ENCODE measurements at places on chromosomes 5 and 9.

DNA sequence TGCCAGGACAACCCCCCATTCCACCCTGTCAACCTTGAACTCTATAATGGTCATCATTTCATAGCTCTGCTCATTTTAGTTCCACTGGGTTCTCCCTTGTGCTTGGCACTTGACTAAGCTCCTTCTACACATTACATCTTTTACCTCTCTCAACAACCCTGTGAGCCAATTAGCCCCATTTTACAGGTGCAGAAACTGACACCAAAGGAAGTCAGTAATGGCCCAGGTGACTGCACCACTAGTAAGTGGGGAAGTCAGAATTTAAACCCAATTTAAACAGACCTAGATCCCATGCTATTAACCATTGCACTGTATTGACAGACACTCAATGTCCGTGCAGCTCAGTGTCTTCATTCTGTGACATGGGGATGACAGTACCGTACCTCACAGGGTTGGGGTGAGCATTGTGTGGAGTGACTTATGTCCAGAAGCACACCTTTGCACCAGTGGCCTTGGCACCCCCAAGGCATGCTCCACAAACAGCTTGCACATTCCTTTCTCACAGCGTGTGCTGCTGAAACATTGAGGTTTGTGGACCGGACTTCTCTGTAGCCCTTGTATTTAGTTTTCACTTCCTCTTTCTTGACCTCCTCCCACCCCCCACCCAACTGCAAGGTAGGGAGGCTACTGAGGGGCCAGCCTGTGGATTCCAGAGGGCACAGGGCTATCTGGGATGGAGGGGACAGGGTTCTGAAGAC, 23.1 kb downstream of the IRF1 start:
- DNase-seq, result peak; percentile 20

DNA sequence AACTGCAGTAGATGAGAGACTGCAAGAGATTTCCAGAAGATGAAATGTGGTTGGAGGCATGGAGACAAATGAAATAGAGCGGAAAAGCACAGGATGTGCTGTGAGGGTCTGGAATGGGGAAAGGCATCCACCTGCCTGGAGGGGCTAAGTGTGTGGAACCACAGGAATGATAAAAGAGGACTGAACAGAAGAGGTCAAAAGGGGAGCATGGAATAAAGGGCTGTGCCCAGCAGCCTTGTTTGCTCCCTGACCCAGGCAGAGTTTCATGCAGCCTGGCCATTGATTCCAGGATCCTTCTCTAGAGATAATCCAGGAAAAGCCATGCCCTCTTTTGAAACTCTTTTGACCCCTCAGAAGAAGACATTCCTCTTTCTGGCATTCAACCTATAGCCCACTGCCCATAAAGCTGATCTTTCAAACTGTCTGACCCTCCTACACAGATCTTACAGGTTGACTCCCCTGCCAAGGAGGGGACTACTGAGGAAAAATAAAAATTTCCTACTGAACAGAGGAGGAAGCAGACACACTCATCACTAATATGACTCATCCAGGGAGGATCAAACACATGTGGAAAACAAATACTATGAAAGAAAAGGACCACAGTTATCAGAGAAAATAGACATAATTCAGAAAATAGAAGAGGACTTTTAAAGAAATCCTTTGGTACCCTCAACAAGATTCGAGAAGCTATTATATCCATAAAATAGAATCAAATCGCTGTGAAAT, 273.5 kb upstream of the PCSK5 start:
- no peak for DNase-seq

DNA sequence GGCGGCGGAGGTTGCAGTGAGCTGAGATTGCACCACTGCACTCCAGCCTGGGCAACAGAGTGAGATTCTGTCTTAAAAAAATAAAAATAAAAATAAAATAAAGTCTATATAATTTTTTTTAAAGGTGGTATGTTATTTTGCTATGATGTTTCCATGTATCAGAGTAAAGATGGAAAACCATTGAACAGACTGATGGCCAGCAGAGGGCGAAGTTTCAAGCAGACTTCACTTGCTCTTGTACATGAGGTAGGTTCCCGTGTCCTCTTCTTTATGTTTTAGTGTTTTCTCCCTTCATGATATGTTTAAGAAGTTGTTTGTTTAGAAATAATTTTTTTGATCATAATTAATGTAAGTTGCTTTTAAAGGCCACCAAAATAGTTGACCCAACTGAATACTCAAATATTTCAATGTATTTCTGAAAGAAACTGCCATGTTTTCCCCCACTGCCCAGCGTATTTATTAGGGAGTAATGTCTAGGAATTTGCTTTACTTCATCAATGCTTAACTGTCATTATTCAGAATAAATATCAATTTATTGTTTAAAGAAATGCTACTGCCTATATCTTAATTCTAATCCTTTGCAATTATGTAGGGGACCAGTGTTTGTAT, 146.4 kb downstream of the HACD4 start:
- peak; percentile 28 for DNase-seq

GRCh38 chr9:15157381-15157780, 149.6 kb downstream of the TTC39B start:
- no peak for DNase-seq

DNA sequence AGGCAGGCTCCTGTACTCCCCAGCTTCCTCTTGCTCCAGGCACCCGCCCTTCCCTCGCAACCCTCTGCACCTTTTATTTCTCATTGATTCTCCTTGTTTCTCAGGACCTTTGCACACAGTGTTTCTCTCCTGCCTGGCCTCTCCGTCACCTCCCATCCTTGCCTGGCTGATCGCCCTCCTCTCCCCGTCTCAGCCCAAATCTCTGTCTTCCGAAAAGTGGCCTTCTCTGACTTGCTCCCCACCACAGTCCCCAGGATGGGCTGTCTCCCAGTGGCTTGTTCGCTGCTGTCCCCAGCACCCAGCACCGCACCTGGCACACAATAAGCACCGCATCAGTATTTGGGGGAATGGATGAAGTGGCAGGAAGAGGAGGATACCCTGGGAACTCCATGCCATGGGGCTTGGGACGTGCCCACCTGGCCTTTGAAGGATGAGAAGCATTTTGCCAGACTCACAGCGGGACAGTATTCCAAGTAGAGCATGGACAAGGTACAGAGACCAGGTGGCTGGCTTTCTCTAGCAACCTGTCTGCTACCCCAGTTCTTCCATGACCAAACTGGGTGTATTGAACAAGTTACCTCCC, 62.5 kb downstream of the LMX1B start:
- DNase-seq, result no peak

GRCh38 chr9:125556046-125556721, 150.8 kb downstream of the MAPKAP1 start:
- no peak for DNase-seq

- no peak for DNase-seq
Observed at GRCh38 chr5:81146031-81146430, 87.1 kb upstream of the CKMT2 start.

DNA sequence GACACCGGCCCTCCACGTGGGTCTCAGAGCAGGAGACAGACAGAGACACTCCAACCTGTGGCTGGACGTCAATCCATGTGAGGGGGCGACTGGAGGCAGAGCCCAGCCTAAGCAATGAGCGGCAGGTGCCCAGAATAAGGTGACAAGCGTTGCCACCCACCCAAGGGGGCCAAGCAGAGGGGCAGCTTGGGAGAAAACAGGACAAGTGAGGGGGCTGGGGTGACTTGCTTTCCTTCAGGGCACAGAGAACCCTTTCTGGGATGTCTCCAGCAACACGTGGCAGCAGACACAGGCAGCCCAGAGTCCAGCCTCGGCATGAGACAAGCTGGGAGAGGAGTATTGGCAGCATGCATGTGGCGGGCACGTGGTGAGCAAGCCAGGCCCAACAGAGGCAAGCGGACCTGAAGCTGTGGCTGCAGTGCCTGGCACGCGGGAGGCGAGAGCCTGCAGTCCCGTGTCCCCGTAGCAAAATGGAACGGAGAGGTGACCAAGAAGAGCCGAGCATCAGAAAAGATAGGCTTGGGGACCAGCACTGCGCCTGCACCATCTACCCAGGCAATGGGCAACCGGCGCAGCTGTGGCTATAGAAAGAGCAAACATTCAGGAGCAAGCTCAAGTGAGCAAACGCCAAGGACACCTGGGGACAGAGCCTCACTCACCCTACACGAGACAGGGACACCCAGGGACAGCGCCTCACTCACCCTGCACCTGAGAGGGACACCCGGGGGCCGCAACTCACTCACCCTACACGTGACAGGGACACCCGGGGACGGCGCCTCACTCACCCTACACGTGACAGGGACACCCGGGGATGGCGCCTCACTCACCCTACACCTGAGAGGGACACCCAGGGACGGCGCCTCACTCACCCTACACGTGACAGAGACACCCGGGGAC, 6.2 kb downstream of the TERT start:
- no peak for DNase-seq

DNA sequence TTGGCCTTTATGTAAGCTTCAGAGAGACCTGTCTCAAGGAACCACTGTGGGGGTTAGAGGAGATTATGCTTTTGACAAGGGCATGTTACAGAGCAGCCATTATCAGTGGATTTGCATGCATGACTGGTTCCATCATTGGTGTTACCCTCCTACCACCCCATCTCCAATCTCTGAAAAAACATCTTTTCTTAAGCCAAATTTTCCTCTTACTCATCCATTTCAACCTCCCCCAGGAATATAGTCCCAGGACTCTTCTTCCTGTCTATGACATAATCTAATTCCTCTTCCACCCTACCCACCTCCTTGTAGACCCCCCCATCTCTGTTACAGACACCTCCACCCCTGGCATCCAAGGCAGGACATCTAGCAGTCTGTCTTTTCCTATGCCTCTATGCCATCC, 33.1 kb upstream of the ADRB2 start:
- no peak for DNase-seq

DNA sequence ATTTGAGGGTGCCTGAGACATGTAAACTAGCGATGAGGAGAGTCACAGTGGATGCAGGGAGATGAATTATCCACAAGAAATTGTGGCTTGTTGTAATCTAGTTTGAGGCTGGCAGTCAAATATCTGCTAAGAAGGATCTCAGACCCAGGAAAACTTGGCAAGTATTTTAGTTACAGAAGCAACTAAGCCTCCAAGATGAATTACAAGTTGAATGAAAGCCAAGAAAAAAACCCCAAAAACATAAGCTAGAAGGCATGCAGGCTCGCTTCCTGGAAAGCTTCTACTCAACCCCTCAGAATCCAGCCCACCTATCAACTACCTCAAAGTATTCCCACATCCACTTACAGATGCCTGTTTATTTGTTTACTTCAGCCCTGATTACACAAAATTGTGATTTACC, 696.9 kb downstream of the MAT2B start:
- DNase-seq, result no peak

- no peak for DNase-seq
Observed at GRCh38 chr9:3863111-3863528, 337.3 kb upstream of the RFX3 start.

GRCh38 chr9:81558091-81558830, 131.1 kb downstream of the TLE1 start:
- DNase-seq, result no peak

DNA sequence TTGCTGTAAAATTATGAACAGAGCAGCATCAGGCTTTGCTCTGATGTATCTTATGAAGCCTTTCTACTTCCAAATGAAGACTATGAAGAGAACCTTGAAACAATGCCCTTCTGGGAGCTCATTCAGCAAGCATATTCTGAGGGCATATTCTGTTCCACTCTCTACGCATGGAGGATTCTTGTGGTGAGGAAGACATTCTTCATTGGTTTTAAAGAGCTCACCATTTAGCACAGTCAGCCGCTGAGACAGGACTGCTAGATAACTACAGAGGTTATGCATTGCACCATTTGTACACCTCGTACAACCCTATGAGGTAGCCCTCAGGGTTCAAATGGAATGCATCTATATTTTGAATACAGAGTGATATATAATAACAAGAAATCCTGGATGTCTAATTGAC, 61.0 kb downstream of the INVS start:
- no peak for DNase-seq

DNA sequence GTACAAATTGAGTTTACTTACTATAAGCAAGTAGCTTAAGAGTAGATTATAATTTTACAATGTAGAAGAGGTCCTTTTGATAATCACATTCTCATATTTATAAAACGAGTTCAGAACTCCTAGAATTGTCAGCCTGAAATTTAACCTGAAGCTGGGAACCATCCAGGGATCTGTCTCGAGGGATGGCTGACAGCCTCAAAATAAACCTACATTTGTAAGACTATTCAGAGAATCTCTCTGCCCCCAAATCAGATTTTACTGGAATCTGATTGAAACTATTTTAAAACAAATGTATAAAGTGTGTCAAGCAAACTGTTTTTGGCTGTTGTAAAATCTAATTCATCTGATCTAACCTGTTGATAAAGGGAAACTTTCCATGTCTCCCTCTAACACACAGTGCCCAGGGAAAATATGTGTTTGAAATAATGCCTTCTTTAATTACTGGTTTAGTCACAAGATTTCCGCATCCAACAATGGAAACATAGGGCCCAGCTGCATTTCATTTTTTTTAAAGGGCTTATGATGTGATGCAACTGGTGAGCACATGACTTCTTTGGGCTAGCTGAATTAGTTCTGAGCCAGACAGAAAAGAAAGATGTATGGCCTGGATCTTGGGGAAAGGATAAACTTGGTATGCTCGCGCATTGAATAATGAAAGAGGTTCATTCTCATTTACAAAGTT, 30.3 kb downstream of the SLC25A46 start:
- DNase-seq, result no peak

- no peak for DNase-seq
Observed at GRCh38 chr5:83362526-83362925, 109.0 kb upstream of the VCAN start.

- no peak for DNase-seq
Observed at GRCh38 chr9:126696401-126697145, 82.8 kb downstream of the LMX1B start.

DNA sequence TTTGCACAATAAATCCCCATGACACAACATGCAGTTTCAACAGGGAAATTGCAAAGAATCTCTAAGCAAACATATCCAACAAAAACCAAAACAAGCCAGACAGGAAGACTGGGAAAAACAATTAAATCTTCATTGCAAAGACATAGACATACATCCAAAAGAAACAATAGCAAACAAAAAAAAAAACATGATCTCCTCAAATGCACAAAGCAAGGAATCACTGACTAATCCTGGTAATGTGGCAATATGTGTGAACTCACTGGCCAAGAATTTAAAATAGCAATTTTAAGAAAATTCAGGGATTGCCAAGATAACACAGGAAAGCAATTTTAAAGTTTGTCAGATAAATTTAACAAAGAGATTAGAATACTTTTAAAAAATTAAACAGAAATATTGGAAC, 520.1 kb upstream of the SMC2 start:
- no peak for DNase-seq

DNA sequence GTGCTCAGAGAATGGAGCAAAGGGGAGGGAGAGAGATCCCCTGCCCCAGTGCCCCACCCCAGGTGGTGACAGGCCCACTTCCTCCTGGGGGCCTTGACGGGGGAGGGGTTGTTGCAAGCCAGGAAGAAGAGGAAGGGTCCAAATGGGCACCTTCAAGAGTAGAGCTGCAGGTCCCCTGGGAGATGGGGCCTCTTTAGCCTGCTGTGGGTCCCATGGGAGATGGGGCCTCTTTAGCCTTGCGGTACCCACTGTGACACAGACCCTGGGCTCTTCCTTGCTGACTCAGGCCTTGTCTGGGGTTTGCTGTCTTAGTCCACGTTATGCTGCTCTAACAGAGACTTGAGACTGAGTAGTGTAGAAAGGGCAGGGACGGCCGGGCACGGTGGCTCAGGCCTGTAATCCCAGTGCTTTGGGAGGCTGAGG, 9.6 kb upstream of the TOR4A start:
- DNase-seq, result no peak

GRCh38 chr9:3277200-3277599, 248.6 kb downstream of the RFX3 start:
- DNase-seq, result no peak

Data from Kasumi-1 (cell line).